ENCODE measurements at places on chromosomes 6 and 20. TPM values are rescaled to one million over a fixed set of nuclear protein-coding genes. Genes with fewer than 3 reads are reported as not detected.
A peak's percentile ranks its signal among the peaks of the same experiment; 100 is the strongest.

DNA sequence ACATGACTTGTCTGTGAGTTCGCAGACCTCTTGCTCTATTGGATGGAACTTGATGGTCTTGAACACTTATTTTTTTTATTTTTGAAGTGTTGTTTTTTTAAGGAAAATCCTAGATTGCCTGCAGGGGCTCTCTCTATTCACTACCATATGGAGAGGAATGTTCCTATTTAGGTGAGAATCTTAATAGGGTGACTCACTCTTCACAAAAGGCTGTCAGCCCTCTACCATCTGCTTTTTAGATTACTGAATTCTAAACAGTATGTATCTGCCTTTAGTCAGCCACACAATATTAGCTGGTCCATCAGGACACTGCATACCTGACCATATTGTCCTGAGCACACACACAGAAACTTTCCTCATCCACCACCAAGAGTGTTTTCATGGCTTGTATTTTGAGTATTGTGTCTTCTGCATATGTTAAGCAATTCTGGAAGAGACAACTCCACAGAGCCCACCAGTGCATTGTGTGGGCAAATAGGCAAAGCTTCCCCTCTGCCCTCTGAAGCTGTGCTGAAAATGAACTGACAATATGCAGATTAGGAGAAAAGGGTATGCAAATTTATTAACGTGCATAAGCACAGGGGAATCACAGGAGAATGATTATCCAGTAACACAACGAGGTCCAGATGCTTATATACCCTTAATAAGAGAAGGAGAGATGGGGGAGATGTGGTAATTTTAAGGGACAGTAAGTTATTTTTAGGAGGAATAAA lies 6.6 kb upstream of the BTBD9 start:
- no peak for DNase-seq

GLP1R gene
- total RNA-seq, result 4.0 TPM

ZFAND3 gene
- total RNA-seq, result 92.7 TPM

GRCh38 chr6:128807577-128807976 lies 75.4 kb upstream of the LAMA2 start:
- no peak for DNase-seq

DNA sequence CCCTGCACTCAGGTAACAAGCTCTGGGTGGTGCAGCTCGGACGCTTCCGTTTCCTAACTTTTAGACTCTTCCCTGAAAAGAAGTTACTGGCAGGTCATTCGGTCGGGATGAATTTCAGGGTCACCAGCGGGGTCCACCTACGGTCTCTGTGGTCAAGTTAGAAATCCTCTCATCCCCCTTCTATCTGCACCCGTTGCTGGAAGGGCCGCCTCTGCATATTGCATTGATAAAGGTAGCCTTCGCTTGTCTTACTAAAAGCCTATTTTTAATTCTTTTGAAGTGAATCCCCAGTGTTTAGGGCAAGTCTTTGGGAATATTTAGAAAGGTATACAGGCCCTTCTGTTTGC lies 47.3 kb downstream of the LRRN4 start:
- DNase-seq, result no peak

GRCh38 chr6:17962436-17963031 lies 24.9 kb downstream of the KIF13A start:
- no peak for DNase-seq

DNA sequence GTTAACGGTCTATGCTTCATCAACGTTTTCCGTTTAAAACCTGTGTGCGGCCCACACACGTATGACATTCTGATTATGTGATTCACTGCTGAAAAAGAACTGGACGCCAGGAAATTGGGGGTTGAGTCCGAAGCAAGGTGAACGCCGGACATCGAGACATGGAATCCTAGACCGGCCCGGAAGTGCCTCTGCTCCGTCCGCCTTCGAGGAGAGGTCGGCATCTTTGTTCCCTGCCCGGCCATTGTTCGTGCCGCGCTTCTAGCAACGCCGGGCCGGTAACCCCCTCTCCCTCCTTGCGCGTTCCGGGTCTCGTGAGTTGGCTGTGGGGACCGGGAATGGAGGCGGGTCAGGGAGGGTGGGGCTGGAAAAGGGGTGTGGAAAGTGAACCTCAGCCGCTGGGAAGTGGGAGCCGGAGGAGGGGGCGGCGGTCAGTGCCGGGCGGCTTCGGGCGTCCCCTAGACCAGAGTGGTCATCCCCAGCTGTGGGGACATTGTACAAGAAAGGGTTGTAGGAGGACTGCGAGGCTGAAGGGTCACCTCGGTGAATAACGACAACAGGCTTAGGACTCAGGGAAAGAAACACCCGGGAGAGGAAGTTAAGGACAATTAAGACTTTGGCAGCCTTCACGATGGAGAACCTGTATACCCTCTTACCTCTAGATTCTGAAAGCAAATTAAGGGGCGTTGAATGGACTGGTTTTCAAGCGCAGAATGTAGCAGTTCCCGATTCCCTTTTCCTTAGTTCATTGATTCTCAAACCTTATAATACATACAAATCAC lies at the start of gene ZSCAN9:
Gene ZSCAN9, plus strand, starts transcription at position 220 of the 779 bp plus-strand sequence. CDS start 1,810 bp downstream, outside the sequence.
- peak; percentile 76 for DNase-seq

- DNase-seq, result no peak
These were observed 68.7 kb downstream of the ATRN start for GRCh38 chr20:3539311-3540107.

DNA sequence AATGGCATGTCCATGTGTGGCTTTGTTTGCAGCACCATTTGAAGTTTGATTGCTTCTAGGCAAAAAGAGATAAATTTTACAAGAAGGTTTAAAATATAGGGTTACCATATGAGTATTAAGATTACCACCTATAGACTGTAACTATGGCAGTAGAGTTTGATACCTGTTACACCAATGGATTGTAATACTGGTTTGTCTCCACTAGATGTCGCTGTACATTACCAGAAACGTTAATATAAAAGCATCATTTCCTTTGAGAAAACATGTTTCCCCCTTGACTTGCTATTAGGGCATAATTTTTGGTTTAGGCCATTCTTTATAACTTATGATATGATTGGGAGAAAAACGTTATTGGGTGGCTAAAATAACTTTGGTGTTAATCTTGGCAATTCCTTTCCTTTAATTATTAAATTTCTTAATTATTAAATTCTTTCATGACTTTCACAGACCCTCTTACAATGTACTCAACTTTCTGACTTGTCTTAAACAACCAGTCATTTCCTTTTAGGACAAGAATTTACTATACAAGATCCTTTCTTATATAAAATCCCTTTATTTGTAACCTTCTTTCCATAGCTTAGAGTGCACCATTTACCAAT lies 42.8 kb downstream of the HLA-DPB1 start:
- DNase-seq, result no peak

DNA sequence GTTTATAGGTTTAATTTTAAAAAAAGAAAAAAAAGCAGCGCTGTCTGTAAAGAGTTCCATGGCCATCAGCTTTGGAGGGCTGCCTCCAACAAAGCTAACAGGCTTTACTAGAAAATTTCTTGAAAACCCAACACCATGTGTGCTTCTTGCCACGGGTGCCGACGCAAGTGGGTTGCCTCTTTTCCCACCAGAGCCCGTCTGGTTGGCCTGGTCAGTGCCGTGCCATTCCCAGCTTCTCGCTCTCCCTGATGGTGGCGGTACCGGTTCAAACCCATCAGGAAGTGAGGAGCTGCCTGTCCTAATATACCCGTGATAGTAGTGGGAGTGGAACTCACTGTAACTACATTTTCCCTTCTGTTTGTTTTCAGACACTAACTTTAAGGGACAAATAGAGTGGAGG lies 73.7 kb downstream of the CDH4 start:
- no peak for DNase-seq

DNA sequence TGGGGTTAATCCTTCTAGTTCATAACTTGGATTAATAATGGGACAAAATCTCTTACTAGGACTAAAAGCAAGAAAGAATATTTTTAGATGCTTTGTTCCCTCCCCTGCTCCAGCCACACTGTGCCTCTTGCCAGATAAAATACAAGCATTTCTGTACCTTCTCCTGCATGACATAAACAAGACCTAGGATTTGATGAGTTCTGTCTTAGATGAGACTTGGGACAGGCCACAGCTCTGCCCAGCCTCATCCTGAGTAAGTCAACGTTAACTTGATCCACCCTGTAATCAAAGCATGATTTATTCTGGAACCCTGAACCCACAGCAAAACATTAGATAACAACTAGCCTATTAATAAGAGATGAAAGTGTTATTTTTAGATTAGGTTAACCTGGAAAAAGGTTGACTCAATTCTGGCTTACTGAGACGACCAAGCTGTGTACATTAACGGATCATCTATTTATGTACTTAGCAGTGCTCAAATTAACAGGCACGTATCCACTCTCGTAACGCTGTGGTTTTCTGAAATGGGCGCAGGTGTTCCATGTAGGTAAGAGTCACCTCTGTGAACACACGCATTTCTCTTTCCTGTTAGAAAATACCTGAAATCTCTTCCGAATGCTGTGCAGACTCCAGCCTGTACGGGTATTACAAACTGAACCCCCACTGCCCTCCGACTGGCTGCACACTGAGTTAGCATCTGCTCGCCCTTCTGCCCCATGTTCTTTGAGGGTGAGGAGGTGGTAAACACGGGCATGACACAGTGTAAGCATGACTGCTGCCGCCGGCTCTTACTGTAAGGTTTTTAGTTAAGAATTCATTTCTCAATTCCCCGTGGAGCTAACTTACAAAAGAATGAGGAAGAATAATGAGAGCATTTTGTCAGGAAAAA lies 132.1 kb upstream of the FOXQ1 start:
- no peak for DNase-seq

GNAS-AS1 gene
- 4.3 TPM for total RNA-seq

DNA sequence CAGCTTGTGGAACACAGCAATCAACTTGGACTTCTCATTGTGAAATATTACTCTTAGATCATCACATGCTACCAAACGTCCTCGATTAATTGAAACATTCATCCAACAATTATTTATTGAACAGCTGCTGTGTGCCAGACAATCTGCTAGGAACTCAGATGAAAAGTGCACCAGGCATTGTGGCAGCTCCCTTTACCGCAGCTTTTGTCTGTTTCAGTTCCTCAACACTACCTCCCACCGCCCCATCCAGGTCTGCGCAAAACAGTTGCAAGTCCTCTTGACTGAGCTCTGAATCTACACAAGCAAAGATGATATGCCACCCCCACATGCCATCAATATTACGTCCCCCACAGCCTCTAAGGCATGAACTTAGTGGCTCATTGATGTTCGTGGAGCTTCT lies 1094.4 kb upstream of the MAP3K7 start:
- no peak for DNase-seq

GRCh38 chr6:76072562-76072961 lies at the start of gene IMPG1:
TSS of gene IMPG1 (minus strand) at chr6:76072662. CDS start at chr6:76072488, 174 bp downstream.
- no peak for DNase-seq

DNA sequence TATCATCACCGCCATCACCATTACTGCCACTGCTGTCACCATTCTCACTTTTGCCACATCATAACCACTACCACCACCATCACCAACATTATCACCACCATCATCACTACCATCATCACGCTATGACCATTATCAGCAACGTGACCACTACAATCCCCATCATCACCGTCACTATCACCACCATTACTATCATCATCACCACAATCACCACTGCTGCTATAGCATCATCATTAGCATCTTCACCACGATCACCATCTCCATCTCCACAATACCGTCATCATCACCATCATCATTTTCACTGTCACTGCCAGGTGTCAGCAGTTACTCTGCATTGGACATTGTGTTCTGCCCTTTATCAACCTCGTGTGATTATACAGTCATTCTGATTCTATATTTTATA lies 19.0 kb downstream of the CST4 start:
- DNase-seq, result no peak

PRR18 gene
- total RNA-seq, result 0.93 TPM

SLC22A23 gene
- 17.1 TPM for total RNA-seq

ARMC2 gene
- 16.1 TPM for total RNA-seq

EPPIN gene
- total RNA-seq, result not detected

DNA sequence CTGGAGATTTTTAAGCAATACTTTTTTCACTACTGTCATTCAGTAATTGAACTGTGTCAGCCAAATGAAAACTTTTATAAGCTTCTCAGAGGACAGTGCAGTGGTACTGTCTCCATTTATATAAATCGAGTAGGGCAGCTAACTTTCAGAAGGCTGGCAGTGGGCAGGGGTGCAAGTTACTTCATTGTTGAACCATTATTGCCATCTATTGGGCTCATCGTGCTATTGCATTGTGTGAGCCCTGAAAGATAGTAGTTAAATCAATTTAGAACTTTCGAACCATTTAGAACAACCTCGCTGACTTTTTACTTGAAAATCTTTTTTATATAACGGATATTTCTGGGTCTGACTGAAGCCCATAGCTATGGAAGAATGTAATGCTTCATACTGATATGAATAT lies 347.8 kb upstream of the PLCB4 start:
- peak; percentile 16 for DNase-seq

OR2J2 gene
- total RNA-seq, result not detected

DNA sequence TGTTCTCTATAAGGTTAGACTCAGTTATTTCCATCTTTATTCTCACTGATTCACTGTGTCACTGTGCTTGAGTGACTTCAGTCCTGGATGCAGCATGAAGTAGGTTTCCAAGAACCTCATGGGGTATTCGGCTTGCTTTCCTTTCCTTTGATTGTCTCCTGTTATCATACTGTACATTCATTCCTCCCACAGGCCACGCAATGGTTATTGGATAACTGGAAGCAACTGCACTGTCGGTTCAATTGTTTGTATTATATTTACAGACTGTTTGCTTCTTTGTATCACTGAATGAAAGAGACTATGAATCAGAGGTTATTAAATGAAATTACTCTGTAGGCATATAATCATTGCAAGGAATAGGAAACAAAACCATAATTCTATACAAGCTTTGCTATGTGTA lies 129.4 kb downstream of the MAP7 start:
- DNase-seq, result no peak

GRCh38 chr6:40477246-40478126 lies 109.7 kb downstream of the LRFN2 start:
- no peak for DNase-seq

DNA sequence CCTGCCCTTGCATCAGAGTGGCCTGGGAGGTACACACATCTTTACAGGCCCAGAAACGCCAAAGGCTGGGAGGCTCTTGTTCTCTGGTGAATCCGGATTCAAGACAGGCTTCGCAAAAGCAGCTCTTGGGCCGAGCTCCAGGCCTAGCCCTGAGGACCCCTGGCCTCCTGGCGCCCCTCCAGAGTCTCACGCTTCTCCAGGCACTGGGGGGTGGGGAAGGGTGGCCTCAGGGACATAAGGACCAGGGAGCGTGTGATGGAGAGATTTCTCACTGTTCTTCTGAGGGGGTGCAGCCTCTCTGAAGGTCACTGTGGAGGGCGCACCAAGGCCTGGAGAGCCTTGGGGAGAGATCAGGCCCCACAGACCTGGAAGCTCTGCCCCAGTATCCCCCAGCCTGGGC lies 349.2 kb downstream of the ZFAND3 start:
- no peak for DNase-seq

CST4 gene
- not detected for total RNA-seq

Measured in progenitor cell of endocrine pancreas (in vitro differentiated cells).